ENCODE measurements at places on chromosomes 5 and 9.

- peak; percentile 70 for DNase-seq
Observed at GRCh38 chr9:36023260-36024048, 13.3 kb upstream of the RECK start.

DNA sequence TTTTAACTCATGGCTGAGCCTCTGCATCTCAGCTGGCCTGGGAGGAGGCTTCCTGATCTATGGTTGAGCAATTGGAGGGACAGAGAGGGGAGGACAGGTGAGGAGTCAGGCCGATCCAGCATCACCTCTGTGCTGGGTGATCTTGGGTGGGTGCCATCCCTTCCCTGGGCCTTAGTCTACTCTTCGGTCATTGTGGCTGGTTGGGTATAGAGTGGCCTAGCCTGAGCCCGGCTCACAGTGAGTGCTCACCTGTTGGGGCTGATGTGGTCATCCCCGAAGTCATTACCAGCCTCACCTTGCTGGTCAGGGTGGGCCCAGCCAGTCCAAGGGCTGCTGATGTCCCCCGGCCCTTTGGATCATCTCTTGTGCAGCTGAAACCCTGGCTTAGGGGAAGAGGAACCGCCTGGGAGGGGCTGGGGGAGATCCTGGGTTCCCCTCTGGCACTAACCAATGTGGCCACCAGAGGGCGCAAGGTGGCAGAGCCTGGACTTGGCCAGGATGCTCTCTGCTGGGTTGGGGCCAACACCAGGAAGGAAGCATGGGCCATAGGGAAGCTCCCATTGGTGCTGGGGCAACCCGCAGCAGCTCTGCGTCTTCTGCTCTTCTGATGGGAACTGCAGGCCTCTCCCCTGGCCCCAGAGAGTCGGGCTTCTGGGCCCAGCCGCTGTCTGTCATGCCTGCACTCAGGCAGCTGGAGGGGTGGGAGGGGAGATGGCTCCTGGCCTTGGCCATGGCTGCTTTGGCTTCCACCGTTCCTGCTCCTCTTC, 17.3 kb upstream of the ODF2 start:
- DNase-seq, result peak; percentile 79

DNA sequence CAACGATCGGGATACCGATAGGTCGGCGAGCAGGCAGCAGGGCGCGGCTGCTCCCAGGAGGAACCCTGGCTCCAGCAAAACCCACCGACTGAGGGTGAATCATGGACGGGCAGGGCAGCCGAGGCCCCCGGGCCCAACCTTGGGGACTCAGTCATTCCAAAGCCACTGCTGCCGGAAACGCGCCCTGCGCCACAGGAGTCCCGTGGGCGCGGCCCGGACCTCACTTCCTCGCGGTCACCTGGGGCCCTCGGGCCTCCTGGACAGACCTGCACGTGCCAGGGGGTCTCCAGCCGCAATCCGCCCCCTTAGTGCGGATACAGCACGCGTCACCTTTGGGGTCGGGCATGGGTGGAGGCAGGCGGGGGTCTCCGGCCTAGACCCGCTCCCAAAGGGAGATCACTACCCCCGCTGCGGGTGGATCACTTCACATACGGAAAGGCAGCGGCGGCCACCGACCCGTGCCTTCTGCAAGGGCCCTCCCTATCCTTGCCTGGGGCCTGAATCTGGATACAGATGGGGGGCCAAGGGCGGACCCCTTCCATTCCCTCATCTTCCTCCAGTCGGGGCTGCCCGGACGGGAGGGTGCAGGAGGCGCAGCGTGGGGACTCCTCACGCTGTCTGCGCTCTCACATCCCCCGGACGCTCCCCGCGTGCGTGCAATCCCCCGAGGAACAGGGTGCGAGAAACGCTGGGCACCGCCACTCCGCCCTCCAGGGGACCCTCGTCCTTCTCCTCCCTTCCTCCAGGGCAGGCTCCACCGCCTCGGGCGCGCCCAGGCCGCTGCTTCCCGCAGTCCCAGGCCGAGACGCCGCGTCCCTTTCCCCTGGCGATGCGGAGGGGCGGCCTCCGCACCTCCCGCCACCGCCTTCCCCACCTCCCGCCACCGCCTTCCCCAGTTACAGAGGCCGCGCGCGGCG, 586 bp downstream of the TXN start:
- peak; percentile 30 for DNase-seq

DNA sequence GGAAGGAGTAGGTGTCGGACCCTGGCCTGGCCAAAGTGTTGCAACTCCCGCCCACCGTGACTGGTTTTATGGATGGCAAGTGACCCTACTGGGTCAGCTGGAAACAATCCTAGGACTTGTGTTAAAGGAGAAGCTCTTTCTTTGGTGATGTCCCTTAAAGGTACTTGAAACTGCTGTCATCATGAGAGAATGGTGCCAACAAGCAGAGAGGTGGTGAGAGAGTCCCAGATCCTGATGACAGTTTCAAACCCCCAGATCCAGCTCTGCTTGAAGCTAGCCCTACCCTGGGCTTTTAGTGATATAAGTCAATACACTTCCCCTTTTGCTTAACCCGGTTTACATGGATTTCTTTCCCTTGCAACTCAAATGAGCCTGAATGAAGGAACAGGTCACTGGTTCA, 72.5 kb upstream of the UBTD2 start:
- no peak for DNase-seq

DNA sequence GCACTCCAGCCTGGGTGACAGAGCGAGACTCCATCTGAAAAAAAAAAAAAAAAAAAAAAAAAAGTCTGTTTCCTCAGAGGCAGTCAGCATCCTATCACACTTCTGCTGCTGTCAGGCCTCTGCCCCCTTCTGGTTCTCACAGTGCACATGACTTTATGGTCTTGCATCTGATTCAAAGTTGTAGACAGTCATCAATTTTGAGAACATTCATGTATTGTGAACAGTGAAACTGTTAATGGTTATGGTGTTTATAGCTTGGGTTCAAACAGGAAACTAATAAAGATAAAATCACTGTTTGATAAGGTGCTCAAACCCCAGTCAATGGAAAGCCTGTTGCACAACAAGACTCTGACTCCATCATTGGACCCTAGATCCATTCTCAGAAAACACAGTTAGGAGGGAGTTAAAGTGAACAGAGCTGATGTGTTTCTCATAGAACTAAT, 61.4 kb downstream of the FOXD1 start:
- peak; percentile 30 for DNase-seq

DNA sequence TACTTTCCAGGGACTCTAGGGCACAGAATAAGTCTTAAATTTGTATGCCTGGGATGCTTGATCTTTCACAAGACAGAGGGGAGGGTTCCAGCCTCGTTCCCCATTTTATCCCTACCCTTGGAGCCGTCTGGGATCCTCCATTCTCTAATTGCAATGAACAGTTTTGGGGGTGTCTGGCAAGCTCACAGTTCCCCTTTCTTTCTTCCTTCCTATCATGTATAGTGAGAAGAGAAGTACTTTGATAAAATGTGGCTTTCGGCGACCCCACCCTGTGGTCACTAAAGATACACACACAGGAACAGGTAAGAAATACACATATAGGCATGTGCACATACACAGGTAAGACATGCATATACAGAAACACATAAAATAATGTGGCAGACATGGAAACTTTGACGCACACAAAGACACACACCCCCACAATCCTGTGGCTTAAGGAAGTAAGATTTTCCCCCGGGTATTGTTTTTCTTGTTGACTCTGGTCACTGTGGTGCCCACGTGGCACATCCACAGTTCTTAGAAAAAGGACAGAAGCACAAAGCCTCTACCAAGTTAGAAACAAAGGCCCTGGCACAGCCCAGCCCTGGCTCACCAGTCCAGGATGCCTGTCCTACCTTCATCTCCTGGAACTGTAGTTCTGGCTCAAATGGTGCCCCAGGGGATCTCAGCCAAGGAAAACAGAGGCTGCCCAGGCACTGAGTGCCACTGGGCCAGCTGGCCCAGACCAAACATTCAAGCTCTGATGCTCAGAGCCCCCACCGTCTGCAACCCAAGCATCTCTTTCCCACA, 6.3 kb upstream of the SMU1 start:
- DNase-seq, result peak; percentile 12

- no peak for DNase-seq
Observed at GRCh38 chr5:170747851-170748250, 35.7 kb upstream of the GABRP start.

DNA sequence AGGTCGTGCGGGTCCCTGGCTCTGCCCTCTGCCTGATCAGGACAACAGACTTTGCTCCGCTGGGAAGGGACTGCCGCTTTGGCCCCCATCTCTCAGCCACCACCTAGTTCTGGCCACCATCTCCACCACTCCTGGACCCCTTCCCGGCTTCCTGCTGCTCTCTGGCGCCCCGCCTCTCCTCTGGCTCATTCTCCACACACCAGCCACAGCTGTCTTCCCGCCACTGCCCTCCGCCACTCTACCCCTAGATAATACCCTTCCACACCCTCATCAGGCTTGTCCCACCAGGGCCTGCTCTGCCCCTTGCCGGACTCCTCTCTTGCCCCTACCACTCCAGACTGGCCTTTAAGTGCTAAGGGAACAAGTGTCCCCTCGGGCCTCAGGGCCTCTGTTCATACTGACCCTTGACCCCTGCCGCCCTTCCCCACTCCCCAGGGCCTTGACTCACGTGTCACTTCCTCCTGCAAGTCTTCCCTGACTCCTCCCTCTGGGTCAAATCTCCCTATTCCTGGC, 3.0 kb upstream of the CDX1 start:
- DNase-seq, result no peak

DNA sequence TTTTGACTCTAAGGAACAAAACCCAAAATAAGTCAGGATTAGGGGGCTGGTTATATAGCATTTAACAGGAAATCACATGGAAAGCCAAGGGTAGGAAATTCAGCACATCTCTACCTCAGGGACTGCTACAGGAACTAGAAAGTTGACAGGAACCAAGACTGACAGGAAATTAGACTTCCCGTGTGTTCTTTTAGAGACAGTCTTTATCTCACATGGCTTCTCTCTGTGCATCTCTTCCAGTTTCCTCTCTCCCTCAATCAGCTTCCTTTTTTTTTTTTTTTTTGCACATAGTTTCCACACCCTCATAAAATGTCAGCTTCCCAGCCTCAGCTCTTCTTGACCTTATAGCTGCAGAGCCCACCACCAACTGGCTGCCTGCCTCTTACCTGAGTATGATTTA, 4.8 kb downstream of the RECK start:
- DNase-seq, result peak; percentile 10

DNA sequence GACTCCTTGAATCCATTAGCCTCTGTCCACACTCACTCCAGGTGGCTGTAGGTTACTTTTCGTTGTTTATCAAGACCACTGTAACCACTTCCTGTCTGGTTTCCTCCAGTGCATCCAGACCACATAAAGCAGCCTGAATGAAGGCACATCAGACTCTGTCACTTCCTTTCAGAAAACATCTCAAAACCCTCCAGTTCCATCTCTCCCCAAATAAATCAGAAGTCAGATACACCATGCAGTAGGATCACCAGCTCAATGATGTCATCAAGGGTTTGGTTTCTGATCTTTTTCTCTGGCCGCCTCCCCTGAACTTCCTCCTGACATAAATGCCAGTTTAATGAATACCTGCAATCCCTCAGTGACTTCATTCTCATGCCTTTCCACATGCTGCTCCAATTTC, 161.2 kb downstream of the ZNF462 start:
- DNase-seq, result no peak

GRCh38 chr5:1658665-1659064, 134.9 kb upstream of the LPCAT1 start:
- DNase-seq, result no peak

GRCh38 chr5:43429706-43430105, 17.5 kb upstream of the CCL28 start:
- DNase-seq, result no peak

DNA sequence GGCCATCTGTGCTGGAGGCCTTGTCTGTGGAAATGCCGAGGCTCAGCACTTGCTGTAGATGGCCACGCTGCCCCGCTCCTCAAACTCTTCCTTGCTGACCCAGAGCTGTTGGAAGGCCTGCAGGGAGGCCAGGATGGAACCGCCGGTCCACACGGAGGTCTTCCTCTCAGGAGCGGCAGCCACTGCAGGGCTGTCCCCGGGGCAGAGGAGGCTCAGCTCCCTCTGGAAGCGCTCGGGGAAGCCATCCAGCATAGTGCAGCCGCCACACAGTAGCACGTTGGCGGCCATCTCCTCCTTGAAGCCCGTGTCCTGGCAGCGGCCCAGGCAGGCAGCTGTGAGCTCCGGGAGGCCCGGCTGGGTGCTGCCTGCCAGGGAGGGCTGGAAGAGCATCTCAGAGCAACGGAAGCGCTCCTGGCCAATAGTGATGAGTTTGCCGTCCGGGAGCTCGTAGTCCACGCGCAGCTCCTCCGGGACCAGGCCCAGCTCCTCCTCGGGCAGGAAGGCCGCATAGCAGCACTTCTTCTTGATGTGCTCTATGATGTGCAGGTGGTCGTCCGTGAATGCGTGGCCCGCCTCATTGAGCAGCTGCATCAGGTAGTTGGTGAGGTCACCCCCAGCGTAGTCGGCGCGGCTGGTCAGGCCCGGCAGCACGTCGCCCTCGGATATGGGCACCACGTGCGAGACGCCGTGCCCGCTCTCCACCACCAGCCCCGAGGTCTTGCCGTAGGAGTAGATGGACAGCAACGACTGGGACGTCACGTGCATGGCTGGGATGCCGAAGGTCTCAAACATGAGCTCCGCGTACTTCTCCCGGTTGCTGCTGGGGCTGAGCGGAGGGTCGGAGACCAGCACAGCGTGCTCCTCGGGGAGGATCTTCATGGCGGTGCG, 901 bp downstream of the ACTL7B start:
- no peak for DNase-seq

DNA sequence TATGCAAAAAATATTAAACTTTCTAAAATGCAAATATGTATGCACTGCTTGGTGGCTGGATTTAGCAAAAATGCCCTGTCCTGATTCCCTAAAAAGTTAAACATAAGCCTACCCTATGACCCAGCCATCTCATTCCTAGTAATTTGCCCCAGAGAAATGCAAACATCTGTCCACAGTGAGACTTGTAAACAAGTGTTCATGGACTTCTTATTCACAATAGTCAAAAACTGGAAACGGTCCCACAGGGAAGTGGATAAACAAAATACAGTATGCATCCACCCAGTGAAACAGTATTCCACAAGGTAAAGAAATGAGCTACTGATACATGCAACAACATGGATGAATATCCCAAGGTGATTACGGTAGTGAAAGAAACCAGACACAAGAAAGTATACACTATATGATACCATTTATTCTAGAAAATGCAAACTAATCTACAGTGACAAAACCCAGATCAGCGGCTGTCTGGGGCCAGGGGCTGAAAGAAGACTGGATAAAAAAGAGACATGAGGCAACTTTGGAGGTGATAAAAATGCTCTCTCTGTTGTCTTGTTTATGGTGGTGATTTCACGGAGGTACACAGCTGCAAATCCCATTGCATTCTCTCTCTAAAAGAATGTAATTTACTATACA, 277.3 kb downstream of the GLIS3 start:
- no peak for DNase-seq

GRCh38 chr5:90590-91547, 1.1 kb upstream of the PLEKHG4B start:
- no peak for DNase-seq

GRCh38 chr5:157920828-157921170, 61.9 kb upstream of the CLINT1 start:
- no peak for DNase-seq

DNA sequence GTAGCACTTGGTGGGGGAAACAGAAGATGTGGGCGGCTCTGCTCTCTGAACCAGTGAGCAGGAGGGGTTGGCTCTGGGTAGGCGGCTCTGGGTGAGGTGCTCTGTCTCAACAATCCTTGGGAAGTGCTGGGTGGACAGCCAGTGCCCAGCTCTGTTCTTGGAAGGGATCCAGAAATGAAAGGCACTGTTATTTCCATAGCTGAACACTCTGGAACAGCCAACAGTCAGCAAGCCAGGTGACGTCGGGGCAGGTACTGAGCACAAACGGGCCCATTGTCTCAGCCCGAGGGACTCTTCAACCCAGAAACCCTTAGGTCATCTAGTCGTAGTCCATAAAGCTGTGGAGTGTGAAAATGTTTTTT, 36.3 kb downstream of the OLFM1 start:
- DNase-seq, result no peak
